Psoas muscle (tissue), 8 donors: ENCODE measurements at places on chromosomes 3 and 15. TPM values are rescaled to one million over a fixed set of nuclear protein-coding genes. Genes with fewer than 3 reads are reported as not detected.

GRCh38 chr3:119313461-119313860, 19.3 kb downstream of the ARHGAP31 start:
- DNase-seq, result no peak
- H3K36me3 ChIP-seq, result no peaks in the 10 kb centered on the region
- no peak overlapping the region for H3K4me3 ChIP-seq
- H3K27ac ChIP-seq, result no peak overlapping the region
- no peaks in the 10 kb centered on the region for H3K4me1 ChIP-seq

Gene MME
- 44.1 TPM for total RNA-seq

Gene ITPKA
- 1.3 TPM for total RNA-seq

Gene MAPK6
- 29.4 TPM for total RNA-seq

DNA sequence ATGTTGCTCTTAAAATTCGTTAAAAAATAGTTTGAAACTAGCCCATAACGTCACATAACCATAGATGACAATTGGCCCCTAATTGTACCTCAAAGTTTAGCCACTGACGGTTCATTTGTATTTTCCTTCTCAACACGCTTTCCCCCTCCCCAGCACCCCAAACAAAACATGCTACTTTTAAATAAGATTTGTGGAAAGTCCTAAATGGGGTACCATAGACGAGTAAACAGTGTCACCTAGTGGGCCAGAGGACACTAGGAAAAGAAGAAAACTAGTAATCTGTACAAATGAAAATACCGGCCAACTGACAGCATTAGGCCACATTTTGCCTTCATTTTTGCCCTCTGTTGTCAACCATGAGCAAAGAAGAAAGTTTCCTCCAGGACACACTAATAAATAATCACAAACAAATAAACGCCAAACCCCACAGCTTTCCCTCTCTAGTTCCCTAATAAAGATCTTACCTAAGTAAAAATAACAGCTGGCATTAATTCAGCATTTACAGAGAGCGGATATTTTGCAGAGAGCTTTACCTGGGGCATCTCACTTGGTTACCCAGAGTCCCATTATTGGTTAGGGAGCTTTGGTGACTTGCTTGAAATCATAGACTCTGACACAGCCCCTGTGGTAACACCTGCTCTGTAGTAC, 175.1 kb upstream of the ATP11B start:
- DNase-seq, result no peak
- H3K4me1 ChIP-seq, result no peaks in the 10 kb centered on the region
- no peaks in the 10 kb centered on the region for H3K27me3 ChIP-seq
- no peak overlapping the region for H3K27ac ChIP-seq

DNA sequence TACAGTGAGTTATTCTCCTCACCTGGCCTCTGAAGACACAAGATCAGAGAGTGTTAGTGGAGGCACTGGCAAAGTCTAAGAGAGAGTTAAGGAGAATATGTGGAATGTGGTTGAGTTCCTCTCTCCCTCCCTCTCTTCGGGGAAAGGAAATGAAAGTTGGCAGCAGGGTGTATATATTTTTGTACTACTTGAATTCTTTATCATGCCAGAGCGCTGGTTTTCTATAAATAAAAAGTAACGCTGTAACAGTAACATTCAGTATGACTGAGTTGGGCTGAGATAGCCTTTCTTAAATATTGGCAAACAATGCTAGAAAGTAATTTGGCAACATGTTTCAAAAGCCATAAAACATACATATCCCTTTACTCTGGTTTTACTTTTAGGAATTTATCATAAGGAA, 77.5 kb upstream of the TNFAIP8L3 start:
- no peak overlapping the region for H3K27ac ChIP-seq
- no peaks in the 10 kb centered on the region for H3K36me3 ChIP-seq
- no peaks in the 10 kb centered on the region for H3K27me3 ChIP-seq
- DNase-seq, result no peak
- no peak overlapping the region for H3K4me3 ChIP-seq

Gene TMEM207
- not detected for total RNA-seq

DNA sequence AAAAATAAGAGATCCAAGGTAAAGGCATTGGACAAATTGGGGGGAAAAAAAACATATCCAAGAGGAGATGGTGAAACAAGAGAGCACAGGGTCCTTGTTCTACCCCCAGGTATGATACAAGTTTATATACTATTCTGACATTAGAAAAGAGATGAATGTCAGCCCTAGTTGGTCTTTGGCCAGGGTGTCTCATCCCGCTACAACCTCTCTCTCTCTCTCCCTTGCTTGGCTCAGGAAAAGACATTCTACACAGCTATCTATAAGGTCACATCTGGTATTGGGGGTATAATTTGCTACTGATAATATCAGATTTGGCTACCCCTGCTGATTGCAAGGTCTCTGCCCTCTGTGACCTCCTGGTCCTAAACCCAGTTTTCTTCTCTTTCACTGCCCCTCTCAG, 117.2 kb downstream of the GOLIM4 start:
- H3K27ac ChIP-seq, result no peak overlapping the region
- DNase-seq, result no peak
- no peaks in the 10 kb centered on the region for H3K4me1 ChIP-seq
- no peak overlapping the region for H3K4me3 ChIP-seq
- no peaks in the 10 kb centered on the region for H3K36me3 ChIP-seq
- H3K27me3 ChIP-seq, result no peaks in the 10 kb centered on the region

GRCh38 chr3:123076496-123077418, 9.9 kb downstream of the PDIA5 start:
- H3K27ac ChIP-seq, result no peak overlapping the region
- no peaks in the 10 kb centered on the region for H3K27me3 ChIP-seq
- H3K4me3 ChIP-seq, result no peak overlapping the region
- H3K4me1 ChIP-seq, result peaks cover 19% of the 10 kb centered on the region
- no peaks in the 10 kb centered on the region for H3K36me3 ChIP-seq

DNA sequence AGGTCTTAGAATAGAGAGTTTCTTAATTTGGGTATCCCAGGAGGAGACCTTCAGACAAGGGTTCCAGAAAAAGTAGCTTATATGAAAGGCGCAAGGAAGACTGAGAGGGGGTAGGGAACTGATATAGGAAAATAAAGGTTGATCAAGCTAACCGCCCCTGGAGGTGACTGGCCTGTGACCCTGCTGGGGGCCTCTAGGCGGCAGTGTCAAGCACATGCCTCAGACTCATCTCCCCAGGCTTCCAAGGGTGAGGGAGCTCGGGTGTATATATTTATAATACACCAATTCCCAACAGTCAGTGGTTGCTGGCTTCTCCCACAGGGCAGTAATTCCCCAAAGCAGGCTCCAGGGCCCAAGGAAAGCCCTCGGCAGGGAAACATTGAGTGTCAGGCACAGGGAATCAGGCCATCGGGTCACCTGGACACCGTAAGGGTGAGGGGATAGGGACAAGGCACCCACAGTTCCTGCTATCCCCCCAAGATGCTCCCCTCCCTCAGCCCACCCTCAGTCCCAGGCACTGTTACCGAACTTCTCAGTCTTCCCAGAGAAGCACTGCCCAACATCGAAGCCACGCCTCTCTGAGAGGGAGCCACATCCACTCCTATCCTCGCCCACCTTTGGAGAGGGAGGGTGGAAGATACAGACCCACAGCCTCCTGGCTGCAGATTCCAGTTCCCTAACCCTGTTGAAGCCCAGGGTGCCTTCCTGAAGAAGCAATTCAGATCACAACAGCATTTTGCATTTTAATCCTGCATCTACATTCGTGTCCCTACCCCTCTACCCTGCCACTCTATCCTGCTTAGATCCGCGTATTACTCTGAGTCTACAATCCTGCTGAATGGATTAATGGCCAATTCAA, 19.5 kb upstream of the CAV3 start:
- H3K4me1 ChIP-seq, result peaks cover 9% of the 10 kb centered on the region
- no peaks in the 10 kb centered on the region for H3K27me3 ChIP-seq
- H3K4me3 ChIP-seq, result no peak overlapping the region
- DNase-seq, result no peak
- no peak overlapping the region for H3K27ac ChIP-seq

Gene PLA2G4E
- total RNA-seq, result 0.24 TPM

Gene KIF7
- total RNA-seq, result 0.40 TPM

- H3K27me3 ChIP-seq, result no peaks in the 10 kb centered on the region
- no peaks in the 10 kb centered on the region for H3K36me3 ChIP-seq
- H3K4me3 ChIP-seq, result no peak overlapping the region
- H3K27ac ChIP-seq, result no peak overlapping the region
- DNase-seq, result no peak
Observed at GRCh38 chr3:8283193-8283592, 218.4 kb upstream of the LMCD1 start.

DNA sequence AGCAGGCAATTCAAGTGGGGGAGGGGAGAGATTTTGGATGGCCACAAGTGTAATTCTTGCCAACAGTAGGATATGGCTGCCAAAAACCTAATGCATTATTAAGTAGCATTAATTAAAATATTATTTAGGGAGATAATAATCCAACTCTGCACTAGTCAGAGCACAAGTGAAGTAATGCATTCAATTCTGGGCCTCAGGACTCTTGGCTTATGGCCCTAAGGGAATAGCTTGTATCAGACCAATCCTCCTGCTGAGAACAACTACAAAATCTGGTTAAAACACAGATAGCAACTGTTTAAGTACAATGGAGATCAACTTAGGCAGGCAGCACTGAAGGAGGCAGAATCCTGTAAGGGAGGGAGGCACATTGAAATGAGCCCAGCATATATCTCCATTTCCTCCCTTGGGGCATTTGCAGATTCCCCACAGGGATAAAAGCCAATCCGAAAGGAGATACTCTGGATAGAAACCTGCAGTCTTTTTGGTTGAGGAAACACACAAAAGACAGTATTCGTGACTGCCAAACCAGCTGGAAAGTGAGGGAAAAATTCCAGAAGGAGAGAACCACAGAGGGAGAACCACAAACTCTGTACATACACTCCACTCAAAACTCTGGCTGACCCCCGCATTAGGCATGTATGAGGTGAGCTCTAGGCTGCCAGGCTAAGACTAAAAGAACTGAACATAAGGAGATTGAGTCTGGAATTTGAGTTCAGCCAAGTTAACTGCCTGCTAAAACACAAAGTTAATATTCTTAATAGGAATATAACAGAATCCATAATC, 57.4 kb downstream of the ETFA start:
- H3K4me3 ChIP-seq, result no peak overlapping the region
- H3K4me1 ChIP-seq, result no peaks in the 10 kb centered on the region
- no peak overlapping the region for H3K27ac ChIP-seq

DNA sequence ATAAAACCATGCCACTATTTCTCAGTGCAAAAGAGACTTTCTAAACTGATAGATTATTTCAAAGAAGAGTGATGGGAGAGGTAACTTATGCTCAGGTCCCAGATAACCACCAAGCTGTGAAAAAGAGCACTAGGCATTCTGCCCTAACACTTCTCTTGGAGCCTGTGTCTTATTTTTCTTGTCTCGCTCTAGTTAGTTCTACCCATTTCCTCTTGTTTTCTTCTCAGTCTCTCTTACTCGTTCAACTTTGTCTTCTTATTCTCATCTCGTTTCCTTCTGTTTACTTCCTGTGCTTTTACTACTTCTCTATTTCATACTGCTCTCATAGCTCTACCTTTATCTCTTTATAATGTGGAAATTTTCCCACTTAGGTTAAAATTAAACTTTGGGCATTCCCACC, 91.8 kb upstream of the CGNL1 start:
- H3K4me1 ChIP-seq, result no peaks in the 10 kb centered on the region
- peaks cover 86% of the 10 kb centered on the region for H3K36me3 ChIP-seq
- DNase-seq, result no peak

Gene FLNB
- total RNA-seq, result 15.5 TPM

- DNase-seq, result no peak
- no peak overlapping the region for H3K27ac ChIP-seq
- no peaks in the 10 kb centered on the region for H3K4me1 ChIP-seq
- H3K4me3 ChIP-seq, result no peak overlapping the region
- no peaks in the 10 kb centered on the region for H3K27me3 ChIP-seq
- H3K36me3 ChIP-seq, result no peaks in the 10 kb centered on the region
Observed at GRCh38 chr3:111577113-111577512, 18.0 kb downstream of the ZBED2 start.

DNA sequence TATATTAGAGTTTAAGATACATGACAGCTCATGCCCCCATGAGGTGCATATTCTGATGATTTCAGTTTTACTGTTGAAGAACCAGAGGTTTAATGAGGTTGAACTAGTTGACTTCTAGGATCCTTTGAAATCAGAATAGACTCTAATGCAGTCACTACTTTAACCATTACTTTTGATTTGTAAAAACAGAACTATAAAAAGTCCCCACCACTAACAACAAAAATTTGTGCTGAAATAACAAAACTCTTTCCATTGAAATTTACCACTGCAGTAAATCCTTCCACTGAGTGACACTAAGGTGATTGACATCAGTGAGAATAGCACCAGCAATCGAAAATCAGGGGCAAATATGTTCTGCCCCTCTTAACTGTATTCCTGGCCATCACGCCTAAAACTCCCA, 214.1 kb downstream of the SHQ1 start:
- no peak overlapping the region for H3K4me3 ChIP-seq
- no peaks in the 10 kb centered on the region for H3K36me3 ChIP-seq
- no peaks in the 10 kb centered on the region for H3K27me3 ChIP-seq
- no peak overlapping the region for H3K27ac ChIP-seq
- no peak for DNase-seq
- no peaks in the 10 kb centered on the region for H3K4me1 ChIP-seq

DNA sequence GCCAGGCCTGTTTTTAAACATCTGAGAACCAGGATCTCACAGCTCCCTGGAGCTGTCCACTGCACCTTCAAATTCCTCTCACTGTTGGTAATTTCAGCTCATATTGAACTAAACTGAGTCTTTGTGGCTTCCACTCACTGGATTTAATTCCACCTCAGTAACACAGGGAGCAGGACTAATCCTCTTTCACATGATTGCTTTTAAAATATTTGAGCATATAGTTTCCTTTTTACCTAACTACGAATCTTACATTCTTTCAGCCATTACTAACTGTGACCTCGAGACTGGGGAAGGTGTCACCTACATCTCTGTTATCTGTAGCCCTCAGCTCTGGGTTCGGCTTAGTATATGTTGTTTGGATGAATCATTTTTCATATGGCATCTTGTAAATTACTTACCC, 194.3 kb upstream of the C2CD4B start:
- H3K36me3 ChIP-seq, result no peaks in the 10 kb centered on the region
- H3K27me3 ChIP-seq, result peaks cover 4% of the 10 kb centered on the region
- no peak overlapping the region for H3K27ac ChIP-seq
- H3K4me1 ChIP-seq, result no peaks in the 10 kb centered on the region
- no peak overlapping the region for H3K4me3 ChIP-seq

DNA sequence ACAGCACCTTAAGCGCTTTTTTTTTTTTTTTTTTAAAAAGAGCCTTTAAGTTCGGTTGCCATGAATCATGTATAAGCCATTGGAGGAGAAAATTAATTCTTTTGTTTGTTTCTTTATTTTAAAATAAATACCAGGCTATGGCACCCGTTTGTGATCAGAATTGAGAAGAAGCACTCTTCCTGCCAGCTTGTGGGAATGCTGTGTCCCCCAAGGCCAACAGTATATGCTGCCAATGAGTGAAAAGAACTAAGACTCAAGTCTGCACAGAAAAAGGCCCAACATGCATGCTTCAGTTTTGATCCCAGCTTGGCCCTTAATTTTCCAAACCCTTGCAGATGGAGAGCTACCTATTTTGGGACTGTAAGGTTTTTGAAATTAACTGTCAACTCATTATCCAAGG, 90.5 kb downstream of the LRRC3B start:
- no peak overlapping the region for H3K27ac ChIP-seq
- H3K4me1 ChIP-seq, result no peaks in the 10 kb centered on the region
- H3K4me3 ChIP-seq, result no peak overlapping the region
- no peak for DNase-seq
- H3K36me3 ChIP-seq, result no peaks in the 10 kb centered on the region

- peak; percentile 75 for DNase-seq
- no peaks in the 10 kb centered on the region for H3K27me3 ChIP-seq
- no peaks in the 10 kb centered on the region for H3K36me3 ChIP-seq
- H3K4me3 ChIP-seq, result no peak overlapping the region
Observed at GRCh38 chr15:101502572-101503295, 13.2 kb upstream of the PCSK6 start.

- H3K27ac ChIP-seq, result no peak overlapping the region
- H3K27me3 ChIP-seq, result no peaks in the 10 kb centered on the region
- no peaks in the 10 kb centered on the region for H3K4me1 ChIP-seq
- no peak overlapping the region for H3K4me3 ChIP-seq
- no peak for DNase-seq
Observed at GRCh38 chr3:125069452-125069851, 13.7 kb upstream of the HEG1 start.
